ENCODE measurements at places on chromosomes 12 and 14.

GRCh38 chr12:12806784-12807516, 6.2 kb upstream of the DDX47 start:
- DNase-seq, result no peak

DNA sequence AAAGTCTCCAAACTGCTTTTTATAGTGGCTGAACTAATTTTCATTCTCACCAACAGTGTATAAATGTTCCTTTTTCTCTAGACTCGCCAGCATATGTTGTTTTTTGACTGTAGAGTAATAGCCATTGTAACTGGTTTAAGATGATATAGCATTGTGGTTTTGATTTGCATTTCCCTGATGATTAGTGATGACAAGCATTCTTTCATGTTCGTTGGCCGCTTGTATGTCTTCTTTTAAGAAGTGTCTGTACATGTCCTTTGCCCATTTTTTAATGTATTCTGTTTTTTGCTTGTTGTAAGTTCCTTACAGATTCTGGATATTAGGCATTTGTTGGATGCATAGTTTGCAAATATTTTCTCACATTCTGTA, 404.9 kb downstream of the FLRT2 start:
- peak; percentile 66 for DNase-seq

DNA sequence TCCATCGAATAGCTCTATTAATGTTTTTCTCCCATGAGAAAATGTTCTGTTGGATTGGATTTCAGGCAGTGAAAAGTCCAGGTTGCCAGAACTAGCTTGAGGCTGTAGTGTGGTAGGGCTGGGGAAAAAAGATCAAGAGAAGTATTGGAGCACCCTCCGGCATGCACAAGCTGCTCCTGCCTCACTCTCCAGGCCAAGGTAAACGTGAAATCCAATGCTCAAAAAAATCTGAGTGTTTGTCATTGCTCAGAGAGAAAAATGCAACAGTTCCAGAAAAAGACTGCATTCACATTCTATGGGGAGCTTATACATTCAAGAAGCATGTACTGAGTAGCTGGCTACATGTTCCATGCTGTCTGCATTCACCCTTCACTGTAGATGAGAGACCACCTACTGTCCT, 680.9 kb upstream of the TBX3 start:
- no peak for DNase-seq

DNA sequence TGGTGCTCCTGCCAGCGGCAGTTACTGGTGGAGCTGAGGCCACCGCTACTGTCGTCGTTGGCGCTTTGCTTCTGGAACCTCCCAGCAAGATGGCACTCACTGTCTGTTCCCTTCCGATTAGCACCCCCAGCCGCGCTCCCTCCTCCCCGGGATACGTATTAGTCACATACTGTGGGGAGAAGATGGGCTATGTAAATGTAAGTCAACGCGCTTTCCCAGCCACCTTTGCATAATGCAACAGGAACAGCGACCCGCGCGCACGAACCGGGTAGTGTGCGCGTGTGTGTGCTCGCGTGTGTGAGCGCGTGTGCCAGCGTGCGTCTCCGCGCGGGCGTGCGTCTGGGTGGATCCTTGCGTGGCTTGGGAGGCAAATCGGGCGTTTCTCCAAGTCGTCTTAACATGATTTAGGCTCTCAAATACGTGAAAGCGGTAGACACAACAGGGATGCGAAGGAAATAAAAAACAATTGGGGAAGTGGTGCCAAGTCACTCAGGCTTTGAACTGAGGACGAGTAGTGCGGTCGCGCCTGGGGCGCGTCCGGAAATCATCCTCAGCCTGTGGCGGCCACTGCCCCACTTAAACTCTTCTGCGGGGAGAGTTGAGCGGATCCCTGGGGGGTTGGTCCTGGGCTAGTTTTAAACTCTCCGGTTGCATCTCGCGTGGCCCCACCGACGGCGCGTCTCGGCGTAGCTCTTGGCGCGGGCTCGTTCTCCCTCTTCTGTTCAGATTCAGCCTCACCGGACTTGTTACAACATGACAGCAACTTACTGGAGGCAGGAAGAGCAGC, 1.8 kb downstream of the FLRT2 start:
- DNase-seq, result no peak

- DNase-seq, result no peak
These were observed 57.5 kb downstream of the PTHLH start for GRCh38 chr12:27915021-27915420.
